ENCODE measurements at places on chromosomes 7 and 10.

- no peak for DNase-seq
Observed at GRCh38 chr10:35946556-35946955, 304.5 kb upstream of the FZD8 start.

DNA sequence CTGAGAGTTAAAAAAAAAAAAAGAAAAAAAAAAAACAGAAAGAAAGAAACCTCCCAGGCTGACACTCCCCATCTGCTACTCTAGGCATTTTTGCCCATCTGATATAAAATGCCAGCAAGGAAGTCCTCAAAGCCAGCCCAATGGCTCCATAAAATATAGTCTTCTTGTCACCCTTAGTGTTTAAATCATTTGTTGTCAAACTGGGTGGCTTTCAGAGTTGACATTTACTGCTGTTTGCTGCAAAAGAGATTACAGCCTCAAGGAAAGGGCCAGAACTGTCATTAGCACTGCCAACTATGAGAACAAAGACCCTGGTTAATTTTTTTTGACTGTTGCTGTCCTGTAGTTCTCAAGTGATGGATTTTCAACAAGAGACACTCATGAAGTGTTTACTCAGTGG, 86.5 kb downstream of the TRIL start:
- no peak for DNase-seq

GRCh38 chr10:76316234-76316633, 884.8 kb downstream of the LRMDA start:
- DNase-seq: no peak

- peak; percentile 23 for DNase-seq
Observed at GRCh38 chr10:69451209-69451783, at the start of gene TSPAN15. TSS of gene TSPAN15 (plus strand) at chr10:69451465. CDS start at chr10:69451595, 130 bp downstream.

GRCh38 chr10:71587941-71588573, 131.5 kb downstream of the C10orf105 start:
- no peak for DNase-seq

GRCh38 chr7:80410081-80410480, 101.8 kb downstream of the GNAT3 start:
- DNase-seq: no peak

GRCh38 chr10:70137927-70138883, 5.6 kb upstream of the AIFM2 start:
- no peak for DNase-seq

DNA sequence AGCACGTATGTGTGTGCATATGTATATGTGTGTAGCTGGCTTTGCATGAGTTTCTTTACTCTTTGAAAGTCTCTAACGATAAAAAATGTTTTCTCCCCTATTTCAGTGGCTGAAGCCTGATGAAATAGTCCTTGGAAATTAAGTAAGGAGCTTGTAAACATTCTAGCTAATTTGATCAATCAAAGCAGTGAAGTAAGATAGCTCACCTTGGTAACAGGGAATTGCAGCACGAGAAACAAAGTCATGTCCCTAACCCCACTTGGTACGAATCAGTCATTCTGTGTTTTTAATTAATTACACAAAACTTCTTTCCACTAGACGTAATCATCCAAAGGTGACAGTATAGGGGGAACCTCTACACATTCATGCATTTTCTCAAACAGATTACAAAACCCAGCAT, 41.5 kb downstream of the GPR37 start:
- DNase-seq: no peak
